Stimulated activated CD8-positive, alpha-beta memory T cell treated with anti-CD3 and anti-CD28 coated beads, Interleukin-2, amount 100 ng/mL, for 48 hours (primary cell): ENCODE measurements at places on chromosomes 3 and 15.

DNA sequence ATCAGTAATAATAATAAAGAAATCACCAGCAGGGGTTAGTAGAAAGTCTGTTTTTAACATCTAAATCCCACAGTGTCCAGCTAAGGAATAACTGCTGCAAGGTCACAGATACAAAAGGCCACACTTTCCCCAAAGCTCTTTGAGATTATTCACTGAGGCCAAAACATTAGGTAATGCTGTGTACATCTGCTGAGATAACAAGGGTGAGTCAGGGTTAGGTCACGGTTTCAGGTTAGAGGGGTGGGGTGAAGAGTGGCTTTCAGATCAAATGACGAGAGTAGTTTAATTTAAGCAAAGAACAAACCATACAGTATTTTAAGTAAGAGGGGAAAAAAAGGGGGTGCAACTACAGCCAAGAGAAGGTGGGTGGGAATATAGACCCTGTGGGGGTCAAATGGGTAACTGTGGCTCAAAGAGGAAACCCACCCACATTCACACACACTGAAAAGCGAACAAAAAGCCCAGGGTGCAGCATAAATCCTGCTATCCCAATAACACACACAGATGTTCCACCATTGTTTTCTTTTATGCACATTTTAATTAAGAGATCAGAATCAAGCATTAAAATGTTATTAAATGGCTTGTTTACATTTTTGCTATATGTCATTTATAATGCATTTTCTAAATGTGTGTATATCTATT is 412.9 kb downstream of the TIGIT start:
- DNase-seq = peak; percentile 5

DNA sequence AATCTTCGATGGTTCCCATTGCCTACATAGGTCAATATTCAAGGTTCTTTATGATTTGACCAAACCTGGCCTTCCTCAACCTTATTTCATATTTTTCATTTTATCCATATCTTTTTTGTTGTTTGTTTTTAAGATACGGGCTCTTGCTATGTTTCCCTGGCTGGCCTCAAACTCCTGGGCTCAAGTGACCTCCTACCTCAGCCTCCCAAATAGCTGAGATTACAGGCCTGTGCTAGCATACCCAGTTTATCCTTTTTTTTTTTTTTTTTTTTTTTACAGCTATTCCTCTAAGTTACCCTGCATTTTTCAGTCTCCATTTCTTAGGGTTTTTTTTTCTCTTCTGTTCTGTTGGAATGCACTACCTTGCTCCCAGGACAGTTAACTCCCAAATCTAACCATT is 14.5 kb downstream of the ZNF609 start:
- DNase-seq = no peak

- no peak for DNase-seq
These were observed 122.4 kb downstream of the NR1D2 start for GRCh38 chr3:24067483-24067882.

DNA sequence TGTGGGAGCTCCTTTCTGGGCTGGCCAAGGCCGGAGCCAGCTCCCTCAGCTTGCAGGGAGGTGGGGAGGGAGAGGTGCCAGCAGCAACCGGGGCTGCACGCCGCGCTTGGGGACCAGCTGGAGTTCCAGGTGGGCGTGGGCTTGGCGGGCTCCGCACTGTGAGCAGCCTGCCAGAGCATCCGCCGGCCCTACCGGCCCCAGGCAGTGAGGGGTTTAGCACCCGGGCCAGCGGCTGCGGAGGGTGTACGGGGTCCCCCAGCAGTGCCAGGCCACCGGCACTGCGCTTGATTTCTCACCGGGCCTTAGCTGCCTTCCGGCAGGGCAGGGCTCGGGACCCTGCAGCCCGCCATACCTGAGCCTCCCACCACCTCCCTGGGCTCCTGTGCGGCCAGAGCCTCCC is 651.0 kb upstream of the ARPP21 start:
- no peak for DNase-seq

- no peak for DNase-seq
These were observed 74.4 kb downstream of the BOC start for GRCh38 chr3:113285741-113286140.

DNA sequence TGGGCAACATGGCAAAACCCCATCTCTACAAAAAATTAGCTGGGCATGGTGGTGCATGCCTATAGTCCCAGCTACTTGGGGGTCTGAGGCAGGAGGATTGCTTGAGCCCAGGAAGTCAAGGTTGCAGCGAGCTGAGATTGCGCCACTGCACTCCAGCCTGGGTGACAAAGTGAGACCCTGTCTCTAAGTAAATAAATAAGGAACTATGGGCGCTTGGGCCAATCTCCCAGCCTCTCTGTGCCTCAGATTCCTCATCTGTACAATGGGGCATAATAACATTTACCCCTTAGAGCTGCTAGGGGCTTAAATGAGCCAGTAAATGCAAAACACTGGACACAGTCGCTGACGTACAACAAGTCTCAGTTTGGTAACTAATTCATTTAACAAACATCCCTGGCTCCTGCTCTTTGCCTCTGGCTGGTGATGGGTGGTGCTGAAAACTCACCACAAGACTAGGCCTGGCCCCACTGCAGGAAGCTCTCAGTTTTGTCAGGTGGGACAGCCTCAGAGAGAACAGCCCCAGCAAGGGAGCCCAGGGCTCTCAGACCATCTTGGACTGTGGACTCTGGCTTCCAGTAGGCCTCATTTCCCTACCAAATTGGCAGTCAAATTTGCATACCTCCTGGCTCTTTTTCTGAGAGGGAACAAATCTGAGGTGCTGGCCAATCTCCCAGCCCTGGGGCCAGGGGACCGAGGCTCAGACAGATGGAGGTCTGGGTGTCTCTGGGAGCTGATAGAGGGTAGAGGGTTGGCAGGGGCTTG is 6.4 kb upstream of the TBC1D2B start:
- DNase-seq = no peak

DNA sequence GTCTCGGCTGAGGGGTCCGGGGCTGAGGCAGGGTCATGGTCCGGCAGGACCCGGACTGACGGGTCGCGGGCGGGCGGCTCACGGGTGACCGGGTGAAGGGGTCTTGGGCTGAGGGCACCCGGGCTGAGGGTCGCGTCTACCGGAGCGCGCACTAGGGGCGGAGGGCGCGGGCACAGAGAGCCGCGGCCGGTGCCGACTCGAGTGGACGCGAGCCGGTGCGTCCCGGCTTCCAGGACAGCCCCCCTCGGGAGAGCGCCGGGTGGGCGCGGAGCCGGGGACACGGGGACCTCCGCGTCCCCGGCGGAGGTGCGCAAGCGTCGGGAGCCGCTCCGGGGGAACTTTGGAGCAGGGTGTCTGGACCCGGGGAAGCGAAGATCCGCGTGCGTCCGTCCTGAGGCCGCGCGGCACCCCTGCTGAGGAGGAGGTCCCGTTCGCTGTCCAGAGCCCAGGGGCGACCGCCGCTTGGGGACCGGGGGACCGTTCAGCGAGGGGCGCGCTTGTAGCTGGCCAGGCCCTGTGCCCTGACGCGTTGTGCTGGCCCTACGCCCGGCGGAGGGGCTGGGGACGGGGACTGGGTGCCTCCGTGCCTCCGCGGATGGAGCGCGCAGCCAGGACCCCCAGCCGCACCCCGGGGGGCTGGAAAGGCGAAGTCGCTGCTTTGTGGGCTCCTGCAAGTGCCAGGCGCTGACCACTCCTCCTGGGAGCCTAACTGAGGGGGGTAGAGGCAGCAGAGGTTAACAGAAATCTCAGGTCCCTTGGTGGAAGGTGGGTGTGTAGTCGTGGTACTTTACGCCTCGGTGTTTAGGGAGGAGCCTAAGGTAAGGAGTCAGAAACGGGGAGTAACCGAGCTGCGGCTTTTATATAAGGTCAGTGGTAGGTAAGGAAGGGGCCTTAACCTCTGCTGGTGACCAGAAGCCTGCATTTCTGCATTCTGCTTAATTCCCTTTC is at the start of gene PPARG:
PPARG (plus strand) TSS at position 889 of the 948 bp plus-strand sequence. CDS start 90,642 bp downstream, outside the sequence.
- DNase-seq = no peak

- no peak for DNase-seq
These were observed 18.4 kb downstream of the KLF15 start for GRCh38 chr3:126338790-126339288.

DNA sequence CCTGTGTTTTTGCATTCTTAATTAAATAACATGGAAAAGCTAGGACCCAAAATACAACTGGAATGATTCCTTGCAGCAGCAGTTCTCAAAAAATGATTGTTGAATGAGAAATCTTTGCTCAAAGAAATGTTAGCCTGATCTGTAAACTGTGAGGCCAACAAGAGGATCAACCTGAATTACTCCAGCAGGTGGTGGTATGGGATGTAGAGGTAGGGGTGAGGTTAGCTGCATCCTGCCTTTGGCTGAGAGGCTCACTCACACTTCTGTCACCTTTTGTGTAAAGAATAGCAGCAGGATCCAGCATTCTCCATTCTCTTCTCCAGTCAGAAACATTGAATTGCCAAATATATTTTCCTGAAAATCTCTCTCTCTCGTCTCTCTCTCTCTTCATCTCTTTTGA is 26.5 kb upstream of the FAM98B start:
- DNase-seq = no peak

- no peak for DNase-seq
These were observed 2.7 kb upstream of the ARNT2 start for GRCh38 chr15:80401456-80401855.

GRCh38 chr3:59084583-59084982 is 34.8 kb upstream of the CFAP20DC start:
- DNase-seq = no peak

DNA sequence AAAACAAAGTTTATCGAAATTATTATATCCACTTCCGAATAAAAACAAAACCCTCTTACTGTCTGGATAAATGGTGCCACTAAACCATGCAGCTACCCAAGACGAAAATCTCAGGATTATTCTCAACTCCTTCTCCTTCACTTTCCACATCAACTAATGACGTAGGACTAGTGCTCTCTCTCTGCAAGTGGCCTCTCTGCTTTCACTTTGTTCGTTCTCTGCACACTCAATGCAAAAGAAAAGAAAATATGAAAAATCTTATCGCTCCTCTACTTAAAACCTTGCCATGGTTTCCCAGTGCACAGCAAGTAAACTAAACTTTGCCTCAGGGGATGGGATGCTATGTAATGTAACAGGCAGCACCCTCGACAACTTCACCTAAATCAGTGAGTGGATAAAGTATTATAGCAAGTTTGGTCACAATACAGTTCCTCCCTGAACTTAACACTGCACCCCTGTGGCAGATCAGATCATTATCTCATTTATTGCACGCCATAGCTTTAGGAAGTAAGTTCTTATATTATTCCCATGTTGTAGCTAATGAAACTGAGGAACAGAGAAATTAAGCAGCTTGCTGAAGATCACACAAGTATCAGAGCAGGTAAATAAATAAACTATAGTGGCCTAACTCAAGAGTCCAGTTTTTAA is 262.7 kb upstream of the GADL1 start:
- no peak for DNase-seq

- no peak for DNase-seq
These were observed 251.4 kb downstream of the NR1D2 start for GRCh38 chr3:24196526-24196925.

- no peak for DNase-seq
These were observed 53.5 kb downstream of the TLE3 start for GRCh38 chr15:70044168-70044567.

DNA sequence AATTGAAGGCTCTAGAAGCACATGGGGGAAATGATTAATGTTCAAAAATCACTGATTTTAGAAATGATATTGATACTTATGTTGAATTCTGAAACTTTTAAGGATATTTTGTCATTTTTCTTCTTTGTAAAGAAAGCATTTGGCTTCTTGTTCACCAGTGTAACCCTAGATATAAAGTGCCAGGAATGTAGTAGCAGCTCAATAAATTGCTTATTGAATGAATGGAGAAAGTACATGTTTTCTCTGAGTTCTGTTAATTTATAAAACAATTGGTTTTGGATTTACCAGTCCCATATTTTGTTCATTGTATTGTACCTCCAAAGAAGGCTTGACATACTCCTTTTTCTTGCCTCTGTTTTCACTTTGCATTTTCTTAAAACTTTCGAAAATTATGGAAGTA is 2.4 kb downstream of the PLCL2 start:
- no peak for DNase-seq

GRCh38 chr3:123390865-123391600 is 57.9 kb downstream of the ADCY5 start:
- DNase-seq = no peak

- no peak for DNase-seq
These were observed 16.7 kb downstream of the MAPKBP1 start for GRCh38 chr15:41790756-41791546.

GRCh38 chr15:64969401-64969800 is 20.3 kb downstream of the SPG21 start:
- no peak for DNase-seq

DNA sequence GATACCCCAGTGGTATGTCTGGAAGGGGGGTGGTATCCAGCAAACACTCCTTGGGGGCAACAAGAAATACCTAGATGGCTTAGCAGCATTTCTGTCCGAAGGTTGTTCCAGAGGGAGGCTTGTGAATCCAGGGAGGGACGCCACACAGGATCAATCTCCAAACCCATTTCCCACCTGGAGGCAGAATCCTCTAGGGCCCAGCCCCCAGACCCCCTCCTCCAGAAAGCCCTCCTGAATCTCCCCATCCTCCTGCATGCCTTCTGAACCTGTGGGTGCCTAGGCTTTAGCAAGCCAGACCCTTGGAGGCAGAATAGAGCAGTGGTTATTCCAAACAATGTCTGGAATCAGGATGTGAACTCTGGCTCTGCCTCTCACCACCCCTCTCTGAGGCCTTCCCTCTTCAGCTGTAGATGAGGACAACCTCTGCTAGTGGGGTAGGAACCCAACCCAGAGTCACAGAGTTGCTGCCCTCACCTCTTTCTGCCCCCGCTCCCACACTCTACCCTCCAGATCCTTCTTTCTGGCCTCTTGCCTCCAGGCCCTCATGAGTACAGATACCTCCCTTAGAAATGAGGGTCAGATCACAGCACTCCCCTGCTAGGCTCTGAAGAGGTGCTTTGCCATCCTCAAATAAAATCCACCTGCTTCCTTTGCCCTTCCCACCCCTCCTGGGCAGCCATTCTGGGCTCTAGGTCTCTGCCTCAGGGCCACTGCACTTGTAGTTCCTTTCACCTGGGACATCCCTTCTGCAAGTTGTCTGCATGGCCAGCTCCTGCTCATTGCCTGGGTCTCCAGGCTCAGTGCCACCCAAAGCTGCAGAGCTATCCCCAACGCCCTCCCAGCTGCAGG is 8.1 kb downstream of the CISH start:
- no peak for DNase-seq

DNA sequence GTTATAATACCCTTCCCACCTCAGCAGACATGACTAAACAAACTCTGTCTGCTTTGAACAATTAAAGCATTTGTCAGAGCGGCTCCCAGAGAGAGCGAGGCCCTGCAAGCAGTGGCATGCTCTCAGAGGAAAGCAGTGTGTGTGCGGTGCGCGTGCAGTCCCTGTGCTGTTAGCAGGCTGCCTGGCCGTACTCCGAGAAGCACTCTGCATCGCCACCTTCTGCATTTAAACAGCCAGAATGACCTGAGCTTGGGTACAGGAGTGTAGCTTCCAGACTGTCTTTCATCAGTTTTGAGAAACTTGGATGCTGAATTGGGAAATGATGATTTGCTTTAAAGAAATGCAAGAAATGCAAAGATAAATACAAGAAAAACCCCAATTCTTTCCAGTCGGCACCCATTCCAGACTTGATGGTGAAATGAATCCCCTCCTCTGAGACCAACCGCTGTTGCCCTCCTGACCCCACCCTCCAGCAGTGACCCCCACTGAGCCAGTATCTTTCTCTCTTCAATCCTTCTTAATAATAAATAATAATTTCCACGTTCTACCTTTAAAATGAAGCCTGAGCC is 113.5 kb downstream of the VGLL4 start:
- DNase-seq = no peak
